Thyroid gland (tissue), 4 donors: ENCODE measurements at places on chromosomes 12 and 14. TPM values are rescaled to one million over a fixed set of nuclear protein-coding genes. Genes with fewer than 3 reads are reported as not detected.

GRCh38 chr12:58177366-58177765, 236.0 kb downstream of the ATP23 start:
- H3K4me3 ChIP-seq, result no peak overlapping the region
- H3K36me3 ChIP-seq, result no peaks in the 10 kb centered on the region
- no peak for DNase-seq
- no peaks in the 10 kb centered on the region for H3K4me1 ChIP-seq
- no peak overlapping the region for H3K27ac ChIP-seq

- H3K4me3 ChIP-seq, result no peak overlapping the region
- no peaks in the 10 kb centered on the region for H3K4me1 ChIP-seq
- no peak overlapping the region for H3K27ac ChIP-seq
- DNase-seq, result no peak
- no peaks in the 10 kb centered on the region for H3K36me3 ChIP-seq
- H3K27me3 ChIP-seq, result no peaks in the 10 kb centered on the region
These were observed 168.1 kb downstream of the ADGRD1 start for GRCh38 chr12:131121705-131122405.

The NINJ2 gene
- 0.49 TPM for total RNA-seq

DNA sequence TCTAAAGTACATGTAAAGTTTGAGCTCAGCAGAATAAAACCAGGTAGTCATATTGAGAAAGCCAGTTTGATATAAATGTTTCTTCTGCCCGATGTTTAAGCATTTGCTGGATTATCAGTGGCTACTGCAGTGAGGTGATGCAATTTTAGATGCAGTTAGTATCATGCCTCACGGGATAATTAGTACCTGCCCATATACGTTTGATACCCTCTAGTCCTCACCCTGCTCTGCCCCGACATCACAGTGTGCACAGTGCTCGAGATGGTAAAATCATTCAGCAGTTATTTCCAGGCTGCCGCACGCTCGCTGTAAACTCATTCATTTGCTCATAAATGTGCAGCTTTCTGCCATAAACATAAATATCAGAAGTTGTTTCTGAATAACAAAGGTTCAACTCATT, 152.7 kb downstream of the PELI2 start:
- H3K4me1 ChIP-seq, result no peaks in the 10 kb centered on the region
- no peak for DNase-seq
- no peaks in the 10 kb centered on the region for H3K36me3 ChIP-seq
- H3K27me3 ChIP-seq, result no peaks in the 10 kb centered on the region

The KCNJ8 gene
- 13.8 TPM for total RNA-seq

DNA sequence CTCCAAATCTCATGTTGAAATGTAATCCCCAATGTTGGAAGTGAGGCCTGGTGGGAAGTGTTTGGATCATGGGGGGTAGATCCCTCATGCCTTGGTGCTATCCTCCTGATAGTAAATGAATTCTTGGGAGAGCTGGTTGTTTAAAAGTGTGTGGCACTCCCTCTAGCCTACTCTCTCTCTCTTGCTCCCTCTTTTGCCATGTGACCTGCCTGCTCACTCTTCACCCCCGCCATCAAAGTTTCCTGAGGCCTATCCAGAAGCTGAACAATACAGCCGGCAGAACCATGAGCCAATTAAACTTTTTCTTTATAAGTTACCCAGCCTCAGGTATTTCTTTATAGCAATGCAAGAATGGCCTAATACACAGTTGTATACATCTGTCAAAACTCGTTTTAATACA, 62.5 kb downstream of the BCL2L14 start:
- H3K4me3 ChIP-seq, result no peak overlapping the region
- no peak for DNase-seq
- no peaks in the 10 kb centered on the region for H3K36me3 ChIP-seq
- H3K27ac ChIP-seq, result no peak overlapping the region

- H3K27ac ChIP-seq, result no peak overlapping the region
- no peaks in the 10 kb centered on the region for H3K27me3 ChIP-seq
- no peaks in the 10 kb centered on the region for H3K4me1 ChIP-seq
- H3K4me3 ChIP-seq, result no peak overlapping the region
These were observed 371.8 kb upstream of the E2F7 start for GRCh38 chr12:77437206-77437605.

- H3K36me3 ChIP-seq, result peaks cover 33% of the 10 kb centered on the region
- peaks cover 20% of the 10 kb centered on the region for H3K4me1 ChIP-seq
- H3K27me3 ChIP-seq, result no peaks in the 10 kb centered on the region
These were observed 605 bp downstream of the ANKRD52 start for GRCh38 chr12:56257491-56258067.

DNA sequence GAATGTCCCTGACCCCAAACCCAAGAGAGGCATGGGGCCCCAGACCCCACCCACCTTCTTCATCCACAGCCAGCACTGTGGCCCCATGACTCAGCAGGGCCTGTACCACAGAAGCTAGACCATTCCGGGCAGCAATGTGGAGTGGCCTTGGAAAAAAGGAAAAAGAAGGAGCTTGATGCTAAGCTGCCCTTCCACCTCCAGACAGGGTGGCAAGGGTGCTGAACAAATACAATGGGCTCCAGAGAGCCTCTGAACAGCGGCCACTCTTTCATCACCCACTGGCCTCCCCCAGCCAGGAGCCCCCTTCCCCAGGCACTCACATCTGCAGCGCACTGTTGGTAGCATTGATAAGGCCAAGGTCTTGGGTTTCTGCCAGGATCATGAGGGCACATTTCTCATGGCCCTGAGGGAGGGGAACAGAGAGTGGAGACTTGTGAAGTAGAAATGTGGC, 13.9 kb downstream of the SLC39A5 start:
- H3K4me3 ChIP-seq, result no peak overlapping the region
- H3K36me3 ChIP-seq, result peaks cover 94% of the 10 kb centered on the region
- no peak for DNase-seq
